Heart right ventricle (tissue), 16 donors: ENCODE measurements at places on chromosomes 13 and 19. TPM values are rescaled to one million over a fixed set of nuclear protein-coding genes. Genes with fewer than 3 reads are reported as not detected.
A peak's percentile ranks its signal among the peaks of the same experiment; 100 is the strongest.

GRCh38 chr19:3573162-3573857 is 566 bp downstream of the HMG20B start:
- no peaks in the 10 kb centered on the region for H3K36me3 ChIP-seq
- peak overlapping the region; percentile 92 for H3K4me3 ChIP-seq
- no peak for DNase-seq
- H3K4me1 ChIP-seq = peaks cover 40% of the 10 kb centered on the region
- peak overlapping the region; percentile 85 for H3K27ac ChIP-seq

- H3K4me3 ChIP-seq = no peak overlapping the region
- peak overlapping the region; percentile 98 for H3K27ac ChIP-seq
- peaks cover 9% of the 10 kb centered on the region for H3K4me1 ChIP-seq
Measured at GRCh38 chr19:40421993-40422747, 3.6 kb downstream of the SERTAD1 start.

GRCh38 chr13:45472171-45472705 is 7.5 kb downstream of the COG3 start:
- H3K27ac ChIP-seq = no peak overlapping the region
- peaks cover 54% of the 10 kb centered on the region for H3K4me1 ChIP-seq
- no peak overlapping the region for H3K4me3 ChIP-seq
- H3K27me3 ChIP-seq = no peaks in the 10 kb centered on the region
- no peaks in the 10 kb centered on the region for H3K36me3 ChIP-seq

DNA sequence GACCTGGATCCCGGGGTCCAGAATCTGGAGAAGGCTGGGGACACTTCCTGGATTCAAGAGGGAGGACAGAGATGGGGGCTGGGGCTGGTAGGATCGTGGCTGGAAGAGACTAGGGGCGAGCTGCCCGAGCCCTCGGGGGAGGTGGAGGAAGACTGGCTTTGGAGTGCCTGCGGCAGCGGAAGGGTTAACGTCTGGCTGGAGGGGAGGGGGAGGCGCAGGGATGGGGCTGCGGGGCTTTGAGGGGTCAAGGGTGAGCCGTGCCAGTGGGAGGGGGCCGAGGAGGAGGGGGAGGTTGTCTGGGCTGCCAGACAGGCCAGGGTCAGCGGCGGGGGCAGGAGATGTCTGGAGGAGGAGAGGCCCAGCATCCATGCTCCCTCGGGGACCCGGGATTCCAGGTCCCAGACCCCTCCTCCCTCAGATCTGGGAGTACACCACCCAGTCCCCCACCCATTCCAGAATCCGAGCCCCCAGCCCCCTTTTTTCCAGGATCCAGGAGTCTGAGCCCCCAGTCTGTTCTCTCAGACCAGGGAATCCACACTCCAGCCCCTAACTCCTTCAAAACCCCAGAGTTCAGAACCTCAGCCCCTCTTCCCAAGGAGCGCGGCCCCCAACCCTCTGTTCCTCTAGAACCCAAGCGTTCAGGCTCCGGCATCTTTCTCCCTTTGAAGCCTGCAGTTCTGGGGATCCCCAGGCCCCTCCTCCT is 3.2 kb upstream of the SPACA6 start:
- peak overlapping the region; percentile 94 for H3K4me3 ChIP-seq
- no peaks in the 10 kb centered on the region for H3K27me3 ChIP-seq
- peak; percentile 63 for DNase-seq
- peaks cover 29% of the 10 kb centered on the region for H3K36me3 ChIP-seq
- H3K4me1 ChIP-seq = peaks cover 49% of the 10 kb centered on the region

DNA sequence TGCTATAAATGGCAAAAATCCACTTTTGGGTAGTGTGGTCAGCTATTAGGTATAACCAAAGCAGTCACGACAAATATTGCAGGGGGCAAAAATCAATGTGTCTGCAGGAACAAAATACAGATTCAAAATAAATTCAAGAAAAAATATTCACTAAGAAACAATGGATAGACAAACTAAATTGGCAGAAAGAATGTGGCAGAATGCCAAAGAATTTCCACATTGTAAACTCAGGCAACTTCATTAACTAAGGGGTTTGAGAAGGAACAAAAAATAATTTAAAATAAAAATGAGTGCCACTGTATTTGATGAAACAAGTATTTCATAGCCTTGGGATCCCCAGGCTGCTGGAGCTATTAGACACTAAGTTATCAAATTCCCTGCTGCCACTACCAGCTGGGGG is 193.1 kb downstream of the VWA8 start:
- no peak for DNase-seq
- peaks cover 10% of the 10 kb centered on the region for H3K36me3 ChIP-seq
- no peak overlapping the region for H3K27ac ChIP-seq
- no peak overlapping the region for H3K4me3 ChIP-seq
- peaks cover 18% of the 10 kb centered on the region for H3K4me1 ChIP-seq

DNA sequence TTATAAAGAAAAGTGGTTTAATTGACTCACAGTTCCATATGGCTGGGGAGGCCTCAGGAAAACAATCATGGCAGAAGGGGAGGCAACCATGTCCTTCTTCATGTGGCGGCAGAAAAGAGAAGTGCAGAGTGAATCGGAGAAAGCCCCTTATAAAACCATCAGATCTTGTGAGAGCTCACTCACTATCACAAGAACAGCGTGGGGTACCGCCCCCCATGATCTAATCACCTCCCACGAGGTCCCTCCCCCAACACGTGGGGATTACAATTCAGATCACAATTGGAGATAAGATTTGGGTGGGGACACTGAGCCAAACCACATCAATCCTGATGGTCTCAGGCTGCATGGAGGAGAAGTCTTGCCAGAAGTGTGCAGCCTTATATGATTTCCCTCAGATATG is 26.0 kb downstream of the TM9SF2 start:
- H3K4me3 ChIP-seq = no peak overlapping the region
- H3K27ac ChIP-seq = no peak overlapping the region
- H3K36me3 ChIP-seq = peaks cover 77% of the 10 kb centered on the region
- peaks cover 6% of the 10 kb centered on the region for H3K4me1 ChIP-seq

The RASAL3 gene
- 0.44 TPM for total RNA-seq
